ENCODE measurements at places on chromosomes 6 and 20. TPM values are rescaled to one million over a fixed set of nuclear protein-coding genes. Genes with fewer than 3 reads are reported as not detected.

GRCh38 chr20:38604873-38605303 lies 3.3 kb downstream of the ARHGAP40 start:
- H3K27me3 ChIP-seq = peaks cover 26% of the 10 kb centered on the region
- no peak for DNase-seq
- no peaks in the 10 kb centered on the region for H3K36me3 ChIP-seq
- H3K4me3 ChIP-seq = no peak overlapping the region
- no peak overlapping the region for H3K27ac ChIP-seq

GRCh38 chr6:116008470-116009243 lies 52.0 kb downstream of the FRK start:
- H3K36me3 ChIP-seq = no peaks in the 10 kb centered on the region
- no peaks in the 10 kb centered on the region for H3K4me1 ChIP-seq
- no peak overlapping the region for H3K4me3 ChIP-seq
- no peak for DNase-seq
- no peak overlapping the region for H3K27ac ChIP-seq
- H3K27me3 ChIP-seq = no peaks in the 10 kb centered on the region

DNA sequence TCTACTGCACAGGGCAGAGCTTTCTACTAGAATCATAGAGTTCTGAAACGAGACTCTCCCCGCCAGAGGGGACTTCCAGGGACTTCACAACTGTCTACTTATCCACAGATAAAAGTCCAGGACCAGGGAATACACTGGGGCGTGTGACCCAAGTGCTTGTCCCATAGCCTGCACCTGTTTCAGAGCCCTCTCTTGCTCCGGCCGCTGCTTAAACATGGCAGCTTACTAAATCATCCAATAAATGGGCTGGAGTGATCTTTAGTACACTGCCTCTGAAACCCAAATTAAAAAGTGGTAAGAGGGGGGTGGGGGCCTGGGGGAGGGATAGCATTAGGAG lies 8.9 kb upstream of the RAB44 start:
- H3K4me1 ChIP-seq = peaks cover 22% of the 10 kb centered on the region
- no peak for DNase-seq
- H3K36me3 ChIP-seq = peaks cover 5% of the 10 kb centered on the region

DNA sequence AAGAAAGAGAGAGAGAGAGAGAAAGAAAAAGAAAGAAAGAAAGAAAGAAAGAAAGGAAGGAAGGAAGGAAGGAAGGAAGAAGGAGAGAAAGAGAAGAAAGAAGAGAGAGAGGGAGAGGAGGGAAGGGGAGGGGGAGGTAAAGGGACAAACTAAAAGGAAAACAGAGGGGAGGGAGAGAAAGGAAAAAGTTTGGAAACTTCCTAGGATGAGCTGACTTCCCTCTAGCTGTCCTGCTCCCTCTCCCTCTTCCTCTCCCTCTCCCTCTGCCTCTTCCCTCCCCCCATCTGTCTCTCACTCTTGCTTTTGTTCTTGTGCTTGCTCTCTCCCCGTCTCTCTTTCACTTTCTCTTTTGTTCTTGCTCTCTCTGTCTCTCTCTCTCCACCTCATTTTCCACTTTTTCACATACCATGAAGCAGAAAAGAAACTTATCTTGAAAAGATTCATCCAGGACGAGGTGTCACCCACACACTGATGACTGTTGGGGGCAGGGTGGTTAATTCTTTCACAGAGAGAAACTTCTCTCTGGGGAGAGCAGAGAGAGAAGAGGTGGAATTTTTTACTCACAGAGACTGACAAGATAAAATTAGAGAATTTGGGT lies 56.4 kb upstream of the DUSP22 start:
- peak overlapping the region; percentile 23 for H3K4me3 ChIP-seq
- peaks cover 25% of the 10 kb centered on the region for H3K4me1 ChIP-seq
- H3K27ac ChIP-seq = peak overlapping the region; percentile 25
- no peaks in the 10 kb centered on the region for H3K36me3 ChIP-seq
- H3K27me3 ChIP-seq = no peaks in the 10 kb centered on the region

- no peaks in the 10 kb centered on the region for H3K27me3 ChIP-seq
- DNase-seq = no peak
- no peak overlapping the region for H3K27ac ChIP-seq
These were observed 85.7 kb upstream of the SOX4 start for GRCh38 chr6:21507811-21508210.

- H3K4me3 ChIP-seq = no peak overlapping the region
- H3K27me3 ChIP-seq = no peaks in the 10 kb centered on the region
- H3K27ac ChIP-seq = no peak overlapping the region
- no peaks in the 10 kb centered on the region for H3K36me3 ChIP-seq
These were observed 51.0 kb upstream of the CLDN20 start for GRCh38 chr6:155212616-155213380.

DNA sequence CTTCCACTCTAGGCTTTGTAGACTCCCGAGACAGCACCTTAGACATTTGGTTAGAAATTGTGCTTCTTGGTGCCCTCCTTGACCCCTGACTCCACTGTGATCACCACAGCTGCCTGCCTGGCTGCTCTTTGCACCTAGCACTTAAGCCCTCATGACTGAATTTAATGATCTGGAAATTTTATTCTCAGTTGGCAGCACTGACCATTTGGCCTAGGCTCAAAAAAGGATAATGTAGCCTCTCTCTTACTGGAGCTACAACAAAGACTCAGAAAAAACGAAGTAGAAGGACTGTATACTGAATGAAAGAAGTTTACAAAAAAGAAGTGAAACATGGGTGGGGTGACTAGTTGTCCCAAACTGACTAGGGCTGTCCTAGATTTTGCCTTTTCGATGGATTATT lies 11.3 kb upstream of the ABRACL start:
- H3K27me3 ChIP-seq = no peaks in the 10 kb centered on the region
- no peaks in the 10 kb centered on the region for H3K36me3 ChIP-seq
- H3K4me1 ChIP-seq = no peaks in the 10 kb centered on the region
- no peak overlapping the region for H3K27ac ChIP-seq
- DNase-seq = no peak

- no peak overlapping the region for H3K27ac ChIP-seq
- H3K36me3 ChIP-seq = no peaks in the 10 kb centered on the region
- H3K27me3 ChIP-seq = no peaks in the 10 kb centered on the region
- H3K4me3 ChIP-seq = no peak overlapping the region
- no peaks in the 10 kb centered on the region for H3K4me1 ChIP-seq
These were observed 42.0 kb upstream of the MCHR2 start for GRCh38 chr6:100035873-100036653.

- DNase-seq = no peak
- H3K36me3 ChIP-seq = no peaks in the 10 kb centered on the region
- no peaks in the 10 kb centered on the region for H3K27me3 ChIP-seq
- no peaks in the 10 kb centered on the region for H3K4me1 ChIP-seq
- H3K27ac ChIP-seq = no peak overlapping the region
- H3K4me3 ChIP-seq = no peak overlapping the region
These were observed 11.5 kb upstream of the EEF1A1 start for GRCh38 chr6:73532293-73532692.

DNA sequence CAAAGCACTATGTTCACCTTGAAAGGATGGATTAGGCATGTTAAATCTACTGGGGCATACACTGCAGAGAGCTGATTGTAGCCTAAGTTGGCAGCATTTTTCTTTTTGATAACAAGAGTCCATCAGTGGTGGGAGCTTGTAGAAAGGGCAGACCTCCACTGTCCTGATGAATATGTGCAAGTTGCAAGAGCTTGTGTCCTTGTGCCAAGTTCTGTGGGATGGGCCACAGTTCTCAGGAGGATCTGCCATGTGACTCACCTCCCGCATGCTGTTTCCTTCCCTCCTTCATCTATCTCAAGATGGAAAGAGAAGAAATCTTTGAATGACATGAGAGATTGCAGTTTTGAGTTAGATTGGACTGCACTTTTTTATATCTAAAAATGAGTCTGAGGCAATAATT lies 58.3 kb upstream of the GGTLC1 start:
- no peaks in the 10 kb centered on the region for H3K27me3 ChIP-seq
- H3K4me3 ChIP-seq = no peak overlapping the region

GRCh38 chr6:43893073-43893472 lies 123.1 kb downstream of the VEGFA start:
- H3K36me3 ChIP-seq = no peaks in the 10 kb centered on the region
- H3K27me3 ChIP-seq = no peaks in the 10 kb centered on the region
- no peak overlapping the region for H3K27ac ChIP-seq
- H3K4me1 ChIP-seq = no peaks in the 10 kb centered on the region
- no peak overlapping the region for H3K4me3 ChIP-seq

- H3K36me3 ChIP-seq = no peaks in the 10 kb centered on the region
- H3K4me1 ChIP-seq = no peaks in the 10 kb centered on the region
- H3K27me3 ChIP-seq = no peaks in the 10 kb centered on the region
- H3K27ac ChIP-seq = no peak overlapping the region
These were observed 44.6 kb upstream of the NT5E start for GRCh38 chr6:85405175-85405852.

DNA sequence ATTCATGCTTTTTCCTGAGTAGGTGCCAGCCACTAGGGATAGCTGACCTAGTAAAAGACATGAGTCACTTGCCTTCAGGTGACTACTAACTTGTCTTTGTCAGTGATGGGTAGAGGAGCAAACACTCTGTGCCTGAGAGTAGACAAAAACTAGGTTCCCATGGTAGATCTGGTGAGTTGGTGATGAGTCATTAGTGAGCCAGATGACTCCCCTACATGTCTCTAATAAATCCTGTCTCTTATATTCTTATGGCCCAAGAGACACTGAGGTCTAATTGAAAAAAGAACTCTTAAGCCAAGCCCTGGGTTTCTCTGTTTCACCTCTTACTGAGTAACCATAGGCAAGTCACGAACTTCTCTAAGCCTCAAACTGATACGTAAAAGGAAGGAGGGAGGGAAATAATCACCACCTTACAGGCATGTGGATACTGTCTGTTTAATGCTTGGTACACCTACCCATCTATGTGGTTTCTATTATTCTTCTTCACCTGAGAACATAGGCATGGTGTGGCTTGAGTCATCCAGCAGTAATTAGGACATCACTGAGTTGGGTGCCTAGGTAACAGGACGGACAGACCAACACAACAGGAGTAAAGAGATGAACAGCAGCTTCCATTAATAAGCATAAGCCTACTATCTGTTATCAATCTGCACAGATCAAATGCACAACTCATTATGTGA lies 20.3 kb downstream of the TTPAL start:
- peaks cover 80% of the 10 kb centered on the region for H3K36me3 ChIP-seq
- H3K4me3 ChIP-seq = no peak overlapping the region
- H3K27me3 ChIP-seq = no peaks in the 10 kb centered on the region
- no peaks in the 10 kb centered on the region for H3K4me1 ChIP-seq
- H3K27ac ChIP-seq = no peak overlapping the region

DNA sequence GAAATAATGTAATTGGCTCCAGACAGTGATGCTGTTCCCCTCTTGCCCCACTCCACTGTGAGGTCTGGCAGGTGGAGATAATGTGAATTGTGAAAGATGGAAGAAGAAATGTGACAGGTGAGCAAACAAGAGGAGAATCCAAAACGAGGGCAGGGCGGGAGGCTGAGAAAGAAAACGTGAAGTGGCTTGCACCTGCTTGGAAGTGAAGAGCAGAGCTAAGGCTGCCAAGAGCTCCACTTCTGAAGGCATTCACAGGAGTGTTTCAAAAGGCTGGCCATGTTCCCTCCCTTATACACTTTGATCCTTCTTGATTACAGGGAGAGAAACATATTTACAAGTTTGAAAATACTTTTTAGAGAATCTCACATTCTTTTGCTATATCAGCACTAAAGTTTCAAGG lies 359.4 kb downstream of the EPHA7 start:
- H3K4me1 ChIP-seq = no peaks in the 10 kb centered on the region
- DNase-seq = no peak
- H3K27me3 ChIP-seq = no peaks in the 10 kb centered on the region
- H3K36me3 ChIP-seq = no peaks in the 10 kb centered on the region

DNA sequence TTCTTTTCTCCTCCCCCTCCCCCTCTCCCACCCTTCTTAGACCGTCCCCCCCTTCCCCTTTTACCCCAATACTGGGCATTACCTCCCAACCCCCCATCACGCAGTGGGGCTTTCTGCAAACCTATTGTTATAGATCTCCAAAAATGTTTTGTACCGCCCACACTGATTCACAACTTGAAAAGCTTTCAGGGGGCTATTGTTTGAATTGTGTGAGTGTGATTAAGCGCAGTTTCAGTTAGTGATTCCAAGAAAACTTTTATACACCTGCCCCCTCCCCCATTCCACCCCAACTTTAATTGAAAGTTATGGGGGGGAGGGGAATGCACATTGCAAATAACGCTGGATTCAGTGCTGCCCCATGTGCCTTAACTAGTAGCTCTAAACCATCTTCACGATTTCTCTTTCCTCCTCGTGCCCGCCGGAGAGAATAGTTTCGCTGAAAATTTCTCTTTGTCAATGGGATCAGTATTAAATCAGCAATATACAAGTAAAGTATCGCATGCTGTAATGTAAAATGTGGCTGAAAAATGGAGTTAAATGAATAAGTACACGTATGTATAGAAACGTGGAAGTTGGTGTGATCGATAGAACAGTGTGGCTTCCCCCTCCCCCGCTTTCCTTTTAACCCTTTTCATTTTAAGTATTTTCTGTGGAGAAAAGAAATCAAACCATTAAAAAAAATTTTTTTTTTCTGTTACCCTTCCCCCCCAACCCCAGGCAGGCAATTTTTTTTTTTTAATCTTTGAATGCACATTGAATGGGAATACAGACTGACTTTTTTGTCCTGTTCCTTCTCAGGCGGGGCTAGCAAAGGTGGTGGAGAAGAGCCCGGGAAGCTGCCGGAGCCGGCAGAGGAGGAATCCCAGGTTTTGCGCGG lies 632 bp downstream of the LIN28B start:
- no peak overlapping the region for H3K27ac ChIP-seq
- DNase-seq = peak; percentile 37
- no peaks in the 10 kb centered on the region for H3K4me1 ChIP-seq
- peaks cover 43% of the 10 kb centered on the region for H3K27me3 ChIP-seq
- no peak overlapping the region for H3K4me3 ChIP-seq

- no peaks in the 10 kb centered on the region for H3K4me1 ChIP-seq
- no peak for DNase-seq
- H3K4me3 ChIP-seq = no peak overlapping the region
- H3K36me3 ChIP-seq = peaks cover 21% of the 10 kb centered on the region
- H3K27me3 ChIP-seq = no peaks in the 10 kb centered on the region
These were observed 73.6 kb downstream of the RALGAPA2 start for GRCh38 chr20:20638878-20639277.

DNA sequence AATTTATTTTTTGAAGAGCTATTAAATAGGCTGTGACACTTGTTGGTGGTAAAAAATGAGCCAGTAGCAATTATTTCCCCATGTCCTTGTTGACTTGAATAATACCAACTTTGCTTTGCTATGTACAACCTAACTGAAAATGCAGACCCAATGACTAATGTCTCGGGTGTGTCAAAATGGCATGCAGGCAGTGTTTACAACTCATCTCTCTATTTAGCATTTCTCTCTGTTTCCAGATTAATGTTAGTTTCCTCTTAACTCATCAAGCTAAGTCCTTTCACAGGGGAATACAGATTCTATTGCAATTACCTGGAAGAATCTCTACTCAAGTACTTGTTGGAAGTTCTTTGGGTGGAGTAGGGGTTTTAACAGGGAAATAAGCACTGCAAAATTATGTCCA lies 504.4 kb downstream of the BCKDHB start:
- H3K4me3 ChIP-seq = no peak overlapping the region
- H3K27ac ChIP-seq = no peak overlapping the region
- H3K36me3 ChIP-seq = no peaks in the 10 kb centered on the region
- DNase-seq = no peak

Gene SCRT2
- total RNA-seq = not detected

Gene TGIF2
- total RNA-seq = 31.7 TPM

Gene CTCFL
- total RNA-seq = not detected

Gene MRPS26
- total RNA-seq = 31.6 TPM
